ENCODE measurements at places on chromosomes 1 and 21.

- DNase-seq, result no peak
Measured at GRCh38 chr1:157785248-157785647, 8.3 kb upstream of the FCRL2 start.

DNA sequence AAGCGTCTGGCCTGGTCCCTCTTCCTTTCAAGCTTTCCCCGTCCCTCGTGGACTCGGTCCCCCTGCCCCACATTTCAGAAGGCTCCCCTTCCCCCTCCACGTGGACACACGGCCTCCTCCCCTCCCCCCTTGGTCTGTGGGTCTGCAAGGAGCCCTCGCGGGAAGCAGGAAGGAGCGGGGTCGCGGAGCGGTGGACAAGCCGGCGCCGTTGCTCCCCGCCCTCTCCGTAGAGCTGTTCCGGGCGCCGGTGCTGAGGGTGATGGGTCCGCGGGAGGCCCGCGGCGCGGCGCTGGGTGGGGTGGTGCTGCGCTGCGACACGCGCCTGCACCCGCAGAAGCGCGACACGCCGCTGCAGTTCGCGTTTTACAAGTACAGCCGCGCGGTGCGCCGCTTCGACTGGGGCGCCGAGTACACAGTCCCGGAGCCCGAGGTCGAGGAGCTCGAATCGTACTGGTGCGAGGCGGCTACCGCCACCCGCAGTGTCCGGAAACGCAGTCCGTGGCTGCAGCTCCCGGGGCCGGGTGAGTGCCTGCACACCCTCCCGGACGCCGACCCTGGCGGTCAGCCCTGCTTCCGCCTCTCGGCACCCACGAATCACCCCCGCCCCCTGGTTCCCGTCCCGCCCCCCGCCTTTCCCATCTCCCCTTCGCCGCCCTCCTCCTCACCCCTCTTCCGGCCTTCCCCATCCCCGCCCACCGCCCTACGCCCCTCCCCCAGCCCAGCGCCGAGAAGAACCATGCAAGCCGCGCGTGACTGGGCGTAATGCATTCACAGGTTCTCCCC lies 5.3 kb downstream of the FCRLB start:
- DNase-seq, result peak; percentile 43

- no peak for DNase-seq
Measured at GRCh38 chr1:200857804-200858203, 15.0 kb upstream of the GPR25 start.

DNA sequence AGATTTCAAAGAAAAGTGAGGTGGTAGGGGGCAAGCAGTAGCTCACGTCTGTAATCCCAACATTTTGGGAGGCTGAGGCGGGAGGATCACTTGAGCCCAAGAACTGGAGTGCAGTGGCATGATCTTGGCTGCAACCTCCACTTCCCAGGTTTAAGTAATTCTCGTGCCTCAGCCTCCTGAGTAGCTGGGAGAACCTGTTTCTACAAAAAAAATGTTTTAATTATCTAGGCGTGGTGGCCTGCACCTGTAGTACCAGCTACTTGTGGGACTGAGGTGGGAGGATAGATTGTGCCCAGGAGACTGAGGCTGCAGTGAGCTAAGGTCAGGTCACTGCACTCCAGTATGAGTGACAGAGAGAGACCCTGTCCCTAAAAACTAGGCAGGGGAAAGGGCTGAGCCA lies 2.6 kb upstream of the TSPAN1 start:
- DNase-seq, result no peak

DNA sequence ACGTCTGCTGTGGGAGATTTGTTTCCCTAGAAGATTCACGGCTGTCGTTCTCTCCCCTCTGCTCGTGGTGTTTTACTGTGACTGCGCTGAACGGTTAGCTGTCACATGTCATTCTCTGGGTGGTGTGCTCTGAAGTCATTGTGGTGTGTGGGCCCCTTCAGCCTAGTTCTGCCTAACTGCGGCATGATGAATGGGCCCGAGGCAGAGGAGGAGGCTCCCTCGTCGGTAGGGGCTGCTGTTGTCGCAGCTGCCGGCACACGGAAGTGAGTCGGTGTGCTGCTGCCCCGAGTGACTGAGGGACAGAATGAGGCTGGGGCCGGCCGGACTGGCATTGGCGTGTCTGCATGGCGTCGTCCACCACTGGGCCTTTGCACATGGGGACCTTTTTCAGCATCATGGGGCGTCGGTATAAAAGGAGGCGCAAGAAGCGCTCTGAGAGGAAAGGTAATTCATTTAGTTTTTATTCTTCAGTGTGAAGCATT lies 77.9 kb downstream of the ADARB1 start:
- peak; percentile 30 for DNase-seq

DNA sequence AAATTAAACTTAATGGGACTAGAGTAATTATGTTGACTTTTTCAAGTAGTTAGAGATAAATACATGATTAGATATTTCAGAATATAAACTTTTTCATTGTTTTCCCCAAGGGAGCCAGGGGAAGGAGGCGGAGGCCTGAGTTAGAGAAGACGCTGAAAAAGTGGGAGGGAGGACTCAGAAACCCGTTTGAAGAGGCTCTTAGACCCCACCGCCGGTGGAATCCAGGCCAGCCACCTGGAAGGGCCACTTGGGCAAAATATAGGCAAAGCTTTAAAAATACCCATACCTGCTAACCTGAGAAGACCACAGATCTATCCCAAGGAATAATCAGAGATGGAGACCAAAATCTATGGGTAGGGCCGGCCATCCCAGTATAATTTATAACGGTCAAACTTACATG lies 242.6 kb downstream of the PTPRU start:
- no peak for DNase-seq

GRCh38 chr1:182674346-182675246 lies 9.8 kb downstream of the RGS8 start:
- DNase-seq, result no peak

GRCh38 chr1:39996396-39997004 lies 41.6 kb downstream of the MFSD2A start:
- DNase-seq, result no peak

DNA sequence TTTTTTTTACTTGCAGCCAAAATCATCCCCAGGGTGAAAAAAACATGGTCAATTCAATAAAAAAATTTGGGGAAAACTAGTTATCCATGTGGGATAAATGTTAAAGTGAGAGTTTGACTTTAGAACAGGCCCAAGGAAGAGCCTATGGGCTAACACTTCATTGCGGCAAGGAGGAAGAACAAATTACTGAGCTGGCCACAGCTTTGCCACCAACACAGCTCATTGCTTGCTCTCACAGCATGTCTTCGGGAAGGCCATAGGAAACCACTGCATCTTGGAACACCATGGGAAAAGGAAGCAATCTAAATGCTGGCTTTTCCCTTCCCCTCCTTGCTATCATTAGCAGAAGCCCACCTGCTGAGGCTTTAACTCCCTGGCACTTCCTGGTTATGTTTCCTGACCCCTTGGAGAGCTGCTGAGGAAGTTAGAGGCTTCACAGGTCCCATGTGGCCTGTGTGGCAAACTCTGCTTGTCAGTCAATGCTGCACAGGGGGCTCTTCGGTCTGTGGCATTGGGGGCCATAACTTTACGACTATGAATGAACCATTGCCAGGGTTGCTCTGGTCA lies 86.0 kb downstream of the SLC25A24 start:
- no peak for DNase-seq

DNA sequence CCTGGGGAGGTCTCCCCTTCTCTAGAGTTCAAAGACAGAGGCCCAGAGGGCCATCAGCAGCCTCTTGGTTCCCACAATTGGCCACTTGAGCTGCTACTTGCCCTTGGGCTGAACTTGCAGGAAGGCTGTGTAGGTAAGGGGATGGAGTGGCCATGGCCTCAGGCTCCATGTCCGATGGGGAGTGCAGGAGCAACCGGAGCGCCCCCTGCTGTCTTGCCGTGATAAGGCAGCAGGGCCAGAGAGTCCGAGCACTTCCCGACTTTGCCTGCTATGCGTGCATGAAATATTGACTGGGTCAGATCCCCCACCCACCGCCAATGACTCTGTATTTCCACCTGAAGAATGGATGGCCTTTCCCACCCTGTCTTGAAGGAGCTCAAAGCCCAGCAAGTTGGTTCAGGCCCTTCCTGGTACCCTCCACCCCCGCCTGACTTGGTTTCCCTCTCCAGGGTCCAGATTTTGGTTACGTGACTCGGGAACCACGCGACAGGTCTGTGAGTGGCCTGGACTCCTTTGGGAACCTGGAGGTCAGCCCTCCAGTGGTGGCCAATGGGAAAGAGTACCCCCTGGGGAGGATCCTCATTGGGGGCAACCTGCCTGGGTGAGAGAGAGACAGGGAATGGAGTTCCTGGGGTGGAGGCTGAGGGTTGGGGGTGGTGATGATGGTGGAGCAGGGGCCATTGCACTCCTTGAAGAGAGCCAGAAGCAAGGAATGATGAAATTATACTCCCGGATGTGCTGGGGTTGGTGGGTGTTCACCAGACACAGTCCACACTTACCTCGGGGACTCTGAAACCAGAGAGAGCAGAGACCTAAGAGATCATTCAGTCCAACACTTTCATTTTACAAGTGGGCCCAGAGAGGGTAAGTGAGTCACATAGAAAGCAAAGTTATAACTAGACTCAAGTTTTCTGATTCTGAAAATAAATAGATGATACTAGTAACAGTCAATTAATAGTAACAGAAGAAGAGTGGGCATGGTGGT lies 25.6 kb downstream of the PADI3 start:
- DNase-seq, result no peak

DNA sequence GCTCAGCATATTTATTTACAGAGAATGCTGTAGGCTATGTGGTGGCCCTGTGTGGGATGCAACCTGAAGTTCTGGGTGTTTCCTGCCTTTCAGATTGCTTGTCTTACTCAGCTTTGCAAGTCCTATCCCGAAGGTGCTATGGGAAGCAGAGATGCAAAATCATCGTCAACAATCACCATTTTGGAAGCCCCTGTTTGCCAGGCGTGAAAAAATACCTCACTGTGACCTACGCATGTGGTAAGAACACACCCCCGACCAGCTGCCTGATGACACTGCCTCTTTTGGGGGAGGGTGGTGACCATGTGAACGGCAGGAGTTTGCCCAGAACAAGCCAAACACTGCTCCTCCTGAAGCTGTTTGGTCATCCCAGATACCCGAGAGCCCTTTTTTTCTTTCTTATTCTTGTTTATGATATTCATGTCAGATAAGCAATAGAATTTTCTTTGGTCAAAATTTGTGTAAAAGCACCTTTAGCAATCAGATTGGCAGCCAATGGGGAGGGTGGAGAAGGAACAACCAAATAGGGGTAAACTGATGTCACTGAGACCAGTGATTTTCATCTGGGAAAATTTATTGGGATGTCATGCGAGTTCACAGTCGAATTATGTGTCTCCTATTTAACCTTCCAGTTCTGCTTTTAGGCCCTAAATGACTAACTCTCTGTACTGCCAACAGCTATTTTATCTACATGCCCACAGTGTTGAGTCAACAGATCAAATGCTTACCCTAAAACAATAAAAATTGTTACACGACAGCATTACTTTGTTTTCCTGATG lies 82.6 kb downstream of the EVA1C start:
- DNase-seq, result no peak

GRCh38 chr1:68210829-68211228 lies 21.5 kb downstream of the WLS start:
- no peak for DNase-seq

DNA sequence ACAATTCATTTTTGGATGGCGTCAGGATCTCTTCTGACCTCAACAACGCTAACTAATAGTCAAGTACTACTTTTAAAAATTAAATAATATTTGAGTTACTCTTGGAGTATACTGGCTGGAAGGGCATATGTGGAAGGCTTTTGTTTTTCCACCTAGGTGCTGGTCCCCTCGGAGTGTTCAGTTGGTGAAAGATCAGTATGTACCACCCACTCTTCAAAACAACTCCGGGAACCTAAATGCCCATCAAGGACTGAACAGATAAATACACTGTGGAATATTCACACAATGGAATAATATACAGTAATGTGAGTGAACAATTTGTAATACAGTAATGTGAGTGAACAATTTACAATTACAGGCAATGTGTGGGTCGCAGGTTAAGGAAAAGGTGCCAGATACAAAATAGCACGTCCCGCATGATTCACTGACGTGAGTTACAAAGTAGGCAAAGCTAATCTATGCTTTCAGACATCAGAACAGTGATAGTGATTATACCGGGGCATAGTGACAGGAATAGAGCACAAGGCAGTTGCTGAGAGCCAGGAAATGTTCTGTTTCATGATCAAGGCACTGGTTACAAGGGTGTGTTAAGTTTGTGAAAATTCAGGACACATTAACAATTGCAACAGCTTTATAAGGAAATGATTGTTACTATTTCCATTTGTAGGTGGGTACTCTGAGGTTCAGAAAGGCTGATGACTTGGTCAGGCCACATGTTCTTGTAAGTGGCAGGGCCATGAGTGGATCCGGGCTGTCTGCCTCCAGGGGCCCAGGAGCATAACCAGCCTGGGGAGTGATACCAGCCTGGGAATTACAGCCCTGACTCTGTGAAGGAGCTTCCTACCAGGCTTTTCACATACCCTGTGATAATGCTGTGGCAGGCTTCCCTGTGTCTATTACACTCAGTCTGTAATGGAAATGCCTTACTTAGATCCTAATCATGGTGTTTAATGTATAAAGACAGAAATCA lies 59.3 kb upstream of the ABCD3 start:
- no peak for DNase-seq

DNA sequence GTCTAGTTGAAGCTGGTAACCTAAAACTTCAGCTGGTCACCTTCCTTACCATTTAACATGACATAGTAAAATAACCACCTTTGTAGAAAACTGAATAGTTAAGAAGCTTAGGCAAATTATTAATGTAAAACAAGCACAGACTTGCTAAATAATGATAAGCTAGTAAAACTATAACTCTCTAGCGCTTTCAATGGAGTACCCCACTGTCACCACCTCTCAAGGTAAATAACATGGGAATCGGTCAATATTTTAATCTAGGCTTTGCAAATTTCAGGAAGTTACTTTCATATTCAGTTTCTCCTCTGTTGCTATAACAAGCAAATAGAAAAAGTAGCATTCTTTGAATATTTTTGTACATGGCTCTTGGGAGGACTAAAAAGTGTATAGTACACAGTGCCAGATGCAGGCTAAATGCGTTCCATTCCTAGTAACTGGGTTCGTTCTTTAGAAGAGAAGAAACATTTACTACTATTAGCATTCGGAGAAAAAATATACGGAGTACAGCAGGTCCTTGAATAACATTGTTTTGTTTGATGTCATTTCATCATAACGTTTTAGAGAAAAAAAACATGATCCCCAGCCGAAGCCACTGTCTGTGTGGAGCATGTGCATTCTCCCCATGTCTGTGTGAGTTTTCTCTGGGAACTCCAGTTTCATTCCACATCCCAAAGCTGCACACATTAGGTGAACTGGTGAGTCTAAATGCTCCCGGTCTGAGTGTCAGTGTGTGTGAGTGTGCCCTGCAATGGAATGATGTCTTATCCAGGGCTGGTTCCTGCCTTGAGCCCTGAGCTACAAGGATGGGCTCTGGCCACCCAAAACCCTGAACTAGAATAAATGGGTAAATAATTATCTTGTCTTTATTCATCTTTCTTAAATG lies 52.5 kb downstream of the EPRS1 start:
- DNase-seq, result no peak

- DNase-seq, result no peak
Measured at GRCh38 chr1:231241750-231242149, 738 bp downstream of the GNPAT start.

GRCh38 chr1:246302251-246302625 lies 204.8 kb downstream of the SMYD3 start:
- DNase-seq, result no peak
